Osteoblast (primary cell): ENCODE measurements at places on chromosomes 3 and 15. TPM values are rescaled to one million over a fixed set of nuclear protein-coding genes. Genes with fewer than 3 reads are reported as not detected.

DNA sequence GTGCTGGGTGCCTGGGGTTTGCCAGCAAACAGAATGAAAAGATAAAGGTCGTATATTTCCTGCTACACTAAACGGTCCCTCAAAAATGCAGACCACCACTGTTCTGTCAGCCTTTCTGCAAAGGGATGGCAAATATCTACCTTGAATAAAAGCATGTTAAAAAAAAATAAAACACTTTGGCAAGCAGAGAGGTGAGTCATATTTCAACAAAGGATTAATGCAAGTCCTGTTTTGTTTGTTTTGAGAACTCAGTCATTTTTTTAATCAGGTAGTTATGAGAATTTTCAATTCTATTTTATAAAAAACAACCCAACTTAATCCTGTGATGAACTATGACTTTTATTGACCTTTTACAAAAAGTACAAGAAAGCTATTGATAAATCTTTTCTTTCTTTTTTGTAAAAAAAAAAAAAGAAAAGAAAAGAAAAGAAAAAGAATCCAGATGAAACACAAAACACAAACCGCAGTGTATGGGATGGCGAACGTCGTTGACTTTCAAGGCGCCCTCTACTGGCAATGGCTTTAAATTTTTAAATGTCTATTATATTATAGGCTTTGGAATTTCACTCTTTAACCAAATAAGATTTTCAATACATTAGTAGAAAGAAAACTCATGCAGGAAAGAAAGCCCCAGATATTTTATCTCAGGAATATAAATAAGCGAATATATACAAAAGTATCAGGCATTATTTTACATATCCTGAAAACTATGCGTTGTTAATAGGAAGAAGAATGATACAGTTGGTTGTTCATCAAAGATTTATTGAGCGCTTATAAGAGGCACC is 87.8 kb downstream of the NCEH1 start:
- peak; percentile 50 for DNase-seq

GRCh38 chr3:155302891-155303290 is 9.4 kb upstream of the STRIT1 start:
- no peak for DNase-seq

DNA sequence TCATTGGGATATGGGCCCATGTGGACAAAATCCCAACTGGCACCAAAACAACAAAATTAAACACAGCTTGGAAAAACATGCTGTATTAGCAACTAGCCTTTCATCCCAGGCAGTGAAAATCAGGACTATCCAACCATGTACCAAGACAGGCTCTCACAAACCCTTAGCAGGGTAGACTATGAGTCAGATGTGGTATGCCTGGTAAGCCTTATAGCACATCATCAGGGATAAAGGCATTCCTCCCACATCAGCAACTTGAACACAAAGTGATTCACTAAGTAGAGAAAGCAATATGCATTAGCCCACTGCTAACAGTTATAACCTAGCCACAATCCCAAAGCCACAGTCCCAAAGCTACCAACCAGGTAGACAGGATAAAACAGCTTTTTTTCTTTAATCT is 8.0 kb downstream of the CEP152 start:
- peak; percentile 84 for DNase-seq

- DNase-seq, result no peak
Measured at GRCh38 chr15:61444585-61444984, 215.5 kb upstream of the RORA start.

GHSR gene
- total RNA-seq, result not detected in 2 replicates

SPSB4 gene
- total RNA-seq, result not detected in 2 replicates

DNA sequence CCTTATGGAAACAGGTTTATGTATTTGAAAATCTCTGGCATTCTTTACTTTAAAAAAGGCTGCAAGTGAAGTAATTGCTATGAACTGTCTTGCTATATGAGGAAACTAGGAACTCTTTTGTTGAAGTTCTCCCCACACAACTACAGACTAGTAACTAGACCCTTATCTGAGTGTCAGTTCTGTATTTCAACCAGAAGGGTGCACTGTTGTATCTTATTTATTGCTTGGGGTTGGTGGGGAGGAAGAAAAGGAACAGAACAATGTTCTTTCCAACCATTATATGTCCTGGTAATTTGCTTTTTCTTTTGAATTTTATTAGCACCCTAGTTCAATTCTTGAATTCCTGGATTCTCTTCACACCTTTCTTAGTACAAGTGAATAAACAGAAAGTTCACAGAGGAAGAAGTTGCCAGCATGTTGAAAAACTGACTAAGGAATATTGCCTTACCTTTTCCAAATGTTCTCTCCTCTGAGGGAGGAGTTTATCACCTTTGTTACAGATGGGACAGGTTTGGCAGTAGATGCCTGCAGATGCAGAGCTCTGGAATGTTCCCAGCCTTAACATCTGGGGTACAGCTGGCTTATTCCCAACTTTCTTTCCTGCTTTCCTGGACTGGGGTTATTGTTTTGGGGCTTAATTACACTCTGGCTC is 162.4 kb upstream of the CFAP20DC start:
- no peak for DNase-seq

GRCh38 chr15:33048255-33048654 is 146.3 kb downstream of the FMN1 start:
- DNase-seq, result no peak

- no peak for DNase-seq
Measured at GRCh38 chr3:96267577-96267976, 546.8 kb upstream of the EPHA6 start.

- no peak for DNase-seq
Measured at GRCh38 chr3:154898443-154898842, 181.7 kb upstream of the MME start.

- no peak for DNase-seq
Measured at GRCh38 chr3:118412503-118412902, 622.1 kb downstream of the IGSF11 start.

DNA sequence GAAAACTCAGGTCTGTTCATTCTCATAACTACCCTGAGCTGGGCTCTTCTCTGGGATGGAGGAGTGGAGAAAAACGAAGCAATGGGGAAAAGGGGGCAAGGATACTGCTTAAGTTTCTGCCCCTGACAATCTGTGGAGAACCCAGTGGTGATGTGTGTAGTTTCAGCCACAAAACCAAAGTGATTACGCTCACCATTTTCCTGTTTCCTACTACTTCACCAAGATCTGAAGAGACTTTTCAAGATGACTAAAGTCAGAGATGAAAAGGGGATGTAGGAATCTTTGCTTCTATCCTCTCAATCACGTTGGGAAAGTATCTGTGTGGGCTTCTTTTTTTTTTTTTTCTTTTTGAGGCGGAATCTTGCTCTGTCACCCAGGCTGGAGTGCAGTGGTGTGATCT is 8.3 kb upstream of the UBE2E1 start:
- DNase-seq, result no peak

- DNase-seq, result no peak
Measured at GRCh38 chr3:62084558-62084957, 288.8 kb downstream of the FEZF2 start.

- no peak for DNase-seq
Measured at GRCh38 chr3:8784676-8785435, 15.4 kb upstream of the OXTR start.

THUMPD3 gene
- 42.1 and 42.7 TPM in 2 replicates for total RNA-seq

DNA sequence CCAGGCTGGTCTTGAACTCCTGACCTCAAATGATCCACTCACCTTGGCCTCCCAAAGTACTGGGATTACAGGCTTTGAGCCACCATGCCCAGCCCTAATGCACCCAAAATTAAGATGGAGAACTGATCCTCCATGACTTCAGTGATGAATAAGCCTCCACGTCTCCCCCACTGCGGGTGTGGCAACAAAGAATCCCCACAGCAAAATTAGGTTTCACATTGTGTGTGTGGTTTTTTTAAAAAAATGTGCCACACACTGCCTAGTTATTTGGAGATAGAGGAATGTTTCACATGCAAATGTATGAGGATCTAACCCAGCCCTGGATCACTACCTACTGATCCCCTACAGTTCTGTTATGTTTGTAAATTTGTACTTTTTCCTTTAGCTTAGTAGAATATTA is 17.3 kb downstream of the HDAC11 start:
- peak; percentile 66 for DNase-seq

DNA sequence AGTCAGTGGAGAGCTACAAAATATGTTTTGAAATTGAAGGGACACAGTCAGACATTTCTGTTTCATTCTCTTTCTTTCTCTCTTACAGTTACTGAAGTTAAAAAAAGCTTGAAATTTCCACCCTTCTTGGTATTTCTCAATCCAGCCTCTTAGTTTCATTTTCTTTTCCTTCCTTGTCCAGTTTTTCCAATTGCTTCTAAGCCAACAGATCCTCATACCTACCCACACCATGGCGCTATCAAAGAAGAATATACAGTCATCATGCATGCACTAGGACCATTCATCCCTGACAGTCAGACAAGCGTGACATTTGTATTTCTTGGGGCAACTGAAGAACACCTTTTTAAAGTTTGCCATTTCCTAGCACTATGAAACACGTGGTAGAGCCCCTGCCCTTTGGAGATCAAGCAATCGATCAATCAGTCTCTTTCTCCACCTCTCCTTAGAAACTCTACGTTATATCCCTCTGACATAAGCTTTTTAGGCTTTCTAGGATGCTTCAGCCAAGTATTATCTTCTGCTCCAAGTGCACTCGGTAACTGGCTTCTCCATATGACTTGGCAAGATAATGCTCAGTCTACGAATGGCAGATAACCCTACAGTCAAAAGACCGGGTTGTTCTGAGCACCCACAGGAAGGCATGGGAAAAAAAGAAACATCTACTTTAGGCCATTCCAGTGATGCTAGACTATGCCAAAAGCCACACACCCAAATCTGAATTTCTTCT is 65.4 kb downstream of the FBN1 start:
- DNase-seq, result no peak

DNA sequence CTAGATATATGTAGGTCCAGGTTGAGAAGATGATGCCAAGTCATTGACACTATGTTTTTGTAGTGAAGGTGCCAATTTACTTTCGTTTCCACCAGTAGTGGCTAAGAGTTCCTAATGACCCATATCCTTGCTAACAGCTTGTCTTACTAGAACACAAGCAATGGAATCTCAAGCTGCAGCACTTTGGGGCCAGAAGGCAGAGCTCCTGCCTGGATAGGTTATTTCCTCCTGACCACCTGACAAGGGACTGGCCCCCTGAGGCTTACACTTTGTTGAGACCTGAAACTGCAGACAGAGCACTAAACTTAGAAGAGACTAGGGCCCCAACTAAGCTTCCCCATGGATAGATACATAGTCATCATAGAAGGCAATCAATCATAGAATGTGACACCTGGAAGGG is 11.7 kb downstream of the ONECUT1 start:
- no peak for DNase-seq

SUSD5 gene
- 10.9 and 11.2 TPM in 2 replicates for total RNA-seq

DNA sequence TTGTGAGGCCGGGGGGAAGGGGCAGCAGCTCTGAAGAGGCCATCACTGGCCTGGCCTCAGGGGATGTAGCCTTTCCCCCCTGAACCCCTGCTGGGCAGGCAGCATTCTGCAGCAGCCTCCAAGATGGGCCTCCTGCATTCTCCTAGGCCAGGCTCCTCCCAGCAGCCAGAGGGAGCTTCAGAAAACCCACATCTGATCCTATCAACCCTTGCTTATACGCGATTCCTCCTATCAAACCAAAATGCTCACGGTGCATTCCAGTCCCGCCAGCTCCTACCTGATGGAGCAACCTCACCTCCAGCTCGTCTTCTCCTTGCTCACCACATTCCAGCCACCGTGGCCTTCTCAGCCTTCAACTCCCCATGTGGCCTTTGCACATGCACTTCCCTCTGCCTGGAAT is 85.7 kb downstream of the MEGF11 start:
- peak; percentile 41 for DNase-seq

FOXB1 gene
- total RNA-seq, result not detected in 2 replicates
